Endodermal cell (in vitro differentiated cells): ENCODE measurements at places on chromosomes 16 and 17. TPM values are rescaled to one million over a fixed set of nuclear protein-coding genes. Genes with fewer than 3 reads are reported as not detected.

The HASPIN gene
- 10.9 to 26.0 TPM (median 24.6 TPM) in 3 replicates for total RNA-seq

The CES3 gene
- 1.4 and 2.7 TPM in 2 replicates for total RNA-seq

The TEX14 gene
- total RNA-seq: 0.07 and 0.18 TPM in 2 replicates

The KCNAB3 gene
- total RNA-seq: 6.2 to 7.2 TPM (median 6.5 TPM) in 3 replicates

The KIFC3 gene
- total RNA-seq: 33.9 and 39.2 TPM in 2 replicates

The CHAD gene
- 0.15 and 0.29 TPM in 2 replicates for total RNA-seq

The MT1F gene
- 0.78 TPM in 1 of 3 replicates, not detected in the others for total RNA-seq

The JPH3 gene
- total RNA-seq: 35.9 and 39.1 TPM in 2 replicates

The PRRT2 gene
- 5.7 and 8.2 TPM in 2 replicates for total RNA-seq

The TBC1D3 gene
- 0.18 TPM in 1 of 2 replicates, not detected in the other for total RNA-seq

The PVALEF gene
- total RNA-seq: not detected in 2 replicates
